WERI-Rb-1 (cell line): ENCODE measurements at places on chromosomes 7 and 10.

DNA sequence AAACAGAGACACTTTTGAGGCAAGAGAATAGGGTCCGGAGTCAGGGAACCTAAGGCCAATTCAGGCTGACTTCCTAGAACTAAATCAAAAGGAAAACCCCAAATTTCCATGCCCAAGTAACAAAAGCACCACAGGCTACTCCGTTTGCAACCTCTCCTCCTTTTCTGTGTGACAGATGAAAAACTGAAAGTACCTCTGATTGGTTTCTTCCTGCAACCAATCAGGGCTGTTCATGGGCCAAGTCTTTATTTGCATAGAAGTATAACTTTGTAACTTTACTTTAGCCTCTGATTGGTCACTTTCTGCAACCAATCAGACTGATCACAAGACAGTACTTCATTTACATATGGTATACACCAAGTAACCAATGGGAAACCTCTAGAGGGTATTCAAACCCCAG, 239.9 kb upstream of the KCND2 start:
- DNase-seq: no peak

DNA sequence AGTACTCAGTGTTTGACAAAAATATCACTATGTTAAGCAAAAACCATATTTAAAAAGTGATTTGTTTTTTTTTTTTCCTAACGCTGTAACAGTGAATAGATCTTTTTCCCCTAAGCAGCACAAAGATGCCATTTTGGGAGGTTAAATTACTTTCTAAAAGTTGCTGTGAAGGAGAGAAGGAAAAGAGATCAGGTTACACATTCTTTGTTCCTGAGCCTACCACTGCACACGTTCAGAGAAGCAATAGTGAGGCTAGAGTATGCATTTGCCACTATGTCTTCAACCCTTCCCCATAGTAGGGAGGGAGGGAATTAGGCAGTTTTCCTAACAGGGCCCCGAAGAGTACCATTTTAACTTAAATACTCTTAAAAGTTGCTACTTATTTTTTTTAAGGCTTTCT, 38.9 kb downstream of the BMPR1A start:
- no peak for DNase-seq

GRCh38 chr7:114925434-114925833, 3.5 kb downstream of the MDFIC start:
- no peak for DNase-seq

DNA sequence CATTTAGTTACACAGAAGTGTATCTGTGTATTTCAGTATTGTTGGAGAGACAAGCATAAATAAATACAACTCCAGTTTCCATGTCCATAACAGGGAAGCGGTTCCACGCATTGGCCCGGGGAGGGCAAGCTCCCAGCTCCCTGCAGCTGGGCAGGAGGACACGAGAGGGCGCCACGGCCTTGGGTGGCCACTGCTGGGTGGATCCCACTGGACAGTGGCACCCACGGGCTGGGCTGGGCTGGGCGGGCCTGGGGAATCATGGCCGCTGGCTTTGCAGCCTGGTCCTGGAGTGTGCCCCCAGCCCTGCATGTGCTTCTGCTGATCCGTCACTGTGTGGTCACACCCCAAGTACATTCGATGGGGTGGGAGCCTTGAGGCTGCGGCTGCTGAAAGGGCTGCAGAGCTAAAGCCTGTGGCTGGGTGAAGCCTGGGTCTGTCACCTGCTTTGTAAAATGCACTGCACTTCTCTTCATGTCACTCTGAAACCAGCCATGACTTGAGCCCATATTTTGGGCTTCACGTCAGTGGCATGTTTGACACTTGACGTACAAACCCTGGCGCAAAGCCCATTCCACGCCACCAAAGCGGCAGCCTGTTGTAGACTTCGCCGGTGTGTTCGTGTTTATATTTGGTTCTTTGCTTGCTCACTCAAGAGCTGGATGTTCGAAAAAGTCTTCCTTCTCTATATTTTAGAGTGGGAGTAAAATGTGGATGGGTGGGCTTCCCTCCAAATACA, 27.5 kb downstream of the LRRC27 start:
- DNase-seq: peak; percentile 30

DNA sequence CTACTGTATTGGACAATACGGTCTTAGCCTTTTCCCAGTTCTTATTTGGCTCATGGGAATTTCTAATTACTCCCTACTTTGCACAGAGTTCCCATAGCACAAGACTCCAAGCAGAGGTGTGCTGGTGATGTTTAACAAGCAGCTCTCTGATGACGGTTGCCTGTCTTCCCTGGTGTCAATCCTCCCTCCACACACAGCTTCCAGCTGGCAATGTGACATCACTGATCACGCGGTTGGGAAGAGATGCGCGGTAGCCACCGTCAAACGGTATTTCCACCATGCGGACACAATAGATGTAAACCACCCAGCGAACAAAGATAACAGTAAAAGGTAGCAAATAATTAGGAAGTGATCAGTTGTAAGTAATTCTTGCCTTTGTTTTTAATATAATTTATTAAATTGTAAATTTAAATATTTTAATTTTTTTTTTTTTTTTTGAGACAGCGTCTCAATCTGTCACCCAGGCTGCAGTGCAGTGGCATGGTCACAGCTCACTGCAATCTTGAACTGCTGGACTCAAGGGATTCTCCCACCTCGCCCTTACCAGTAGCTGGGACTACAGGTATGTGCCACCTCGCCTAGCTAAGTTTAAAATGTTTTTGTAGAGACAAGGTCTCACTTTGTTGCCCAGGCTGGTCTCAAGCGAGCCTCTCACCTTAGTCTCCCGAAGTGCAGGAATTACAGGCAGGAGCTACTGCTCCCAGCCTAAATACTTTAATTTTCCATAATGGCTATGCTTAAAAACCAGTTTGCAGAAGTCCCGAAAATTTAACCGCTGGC, 36.3 kb upstream of the IL15RA start:
- no peak for DNase-seq

- peak; percentile 51 for DNase-seq
These were observed 10.7 kb upstream of the HOXA13 start for GRCh38 chr7:27210441-27211083.

DNA sequence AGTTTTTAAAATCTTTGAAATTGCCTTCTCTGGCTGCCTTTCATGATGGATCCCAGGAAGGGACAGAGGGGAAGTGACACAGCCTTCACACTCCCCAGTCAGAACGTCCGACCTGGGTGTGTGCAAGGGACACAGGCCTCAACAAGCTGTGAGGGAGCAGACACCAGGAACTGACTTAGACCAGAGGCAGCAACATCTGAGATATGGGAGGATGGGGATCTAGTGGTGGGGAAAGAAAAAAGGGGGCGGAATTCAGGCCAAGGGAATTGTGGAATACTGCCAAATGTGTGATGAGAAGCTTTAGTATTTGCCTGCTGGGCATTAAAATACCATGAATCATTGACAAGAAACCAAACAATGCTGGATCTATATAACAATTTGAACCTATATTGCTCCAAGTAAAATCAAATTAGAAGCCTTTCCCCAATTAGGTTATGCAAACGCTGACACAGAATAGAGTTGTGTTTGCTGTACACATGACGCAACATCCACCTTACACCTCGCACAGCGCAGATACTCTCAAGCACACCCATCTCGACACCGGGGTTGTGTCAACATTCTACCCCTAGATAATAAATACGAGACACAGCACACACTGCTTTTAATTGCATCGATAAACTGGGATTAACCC, 17.2 kb upstream of the MNX1 start:
- DNase-seq: no peak

- DNase-seq: no peak
These were observed 22.4 kb downstream of the TLL2 start for GRCh38 chr10:96491303-96491702.

GRCh38 chr10:73054286-73054685, 42.4 kb downstream of the P4HA1 start:
- no peak for DNase-seq

GRCh38 chr7:144086730-144087129, 652 bp downstream of the OR2A12 start:
- no peak for DNase-seq

DNA sequence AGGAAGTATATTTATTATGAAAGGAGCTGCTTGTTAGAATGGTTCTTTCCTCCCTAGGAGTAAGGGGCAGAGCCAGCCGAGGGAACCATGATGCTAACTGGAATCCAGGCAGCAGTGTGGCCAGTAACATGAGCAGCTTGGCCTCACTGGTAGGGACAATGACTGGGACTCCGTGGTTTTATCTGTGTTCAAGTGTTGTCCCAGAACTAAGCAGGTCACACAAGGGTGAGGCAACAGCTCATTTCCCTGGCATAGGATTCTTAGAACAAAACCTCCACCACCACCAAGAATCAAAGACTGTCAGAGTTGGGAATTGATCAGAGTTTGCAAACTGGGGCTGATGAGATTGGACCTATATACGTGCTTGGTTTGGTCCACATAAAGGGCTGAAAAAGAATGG, 138.9 kb upstream of the COBL start:
- DNase-seq: peak; percentile 23

GRCh38 chr7:7912937-7913336, 55.7 kb upstream of the GLCCI1 start:
- DNase-seq: no peak

- no peak for DNase-seq
These were observed 230.1 kb upstream of the CELF2 start for GRCh38 chr10:10787586-10787985.

DNA sequence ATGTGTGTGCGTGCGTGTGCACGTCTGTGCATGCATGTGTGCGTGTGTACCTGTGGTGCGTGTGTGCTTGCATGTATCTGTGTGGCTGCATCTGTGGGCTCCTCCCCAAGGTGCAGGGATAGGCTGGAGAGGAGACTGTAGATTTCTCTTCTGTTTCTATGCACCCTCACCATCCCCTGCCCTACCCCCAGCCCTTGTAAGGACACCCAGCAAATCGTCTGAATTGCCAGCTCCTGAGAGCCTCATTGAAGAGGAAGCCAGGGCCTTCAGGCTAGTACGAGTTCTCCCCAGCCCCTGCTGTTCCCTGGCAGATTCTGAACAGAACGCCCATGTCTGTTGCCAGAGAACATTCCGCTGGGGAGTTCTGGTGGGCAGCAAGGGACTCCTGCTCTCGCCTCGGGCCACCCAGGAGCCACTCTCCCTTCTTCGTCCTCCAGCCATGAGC, 17.0 kb upstream of the TRIM8 start:
- DNase-seq: peak; percentile 41

DNA sequence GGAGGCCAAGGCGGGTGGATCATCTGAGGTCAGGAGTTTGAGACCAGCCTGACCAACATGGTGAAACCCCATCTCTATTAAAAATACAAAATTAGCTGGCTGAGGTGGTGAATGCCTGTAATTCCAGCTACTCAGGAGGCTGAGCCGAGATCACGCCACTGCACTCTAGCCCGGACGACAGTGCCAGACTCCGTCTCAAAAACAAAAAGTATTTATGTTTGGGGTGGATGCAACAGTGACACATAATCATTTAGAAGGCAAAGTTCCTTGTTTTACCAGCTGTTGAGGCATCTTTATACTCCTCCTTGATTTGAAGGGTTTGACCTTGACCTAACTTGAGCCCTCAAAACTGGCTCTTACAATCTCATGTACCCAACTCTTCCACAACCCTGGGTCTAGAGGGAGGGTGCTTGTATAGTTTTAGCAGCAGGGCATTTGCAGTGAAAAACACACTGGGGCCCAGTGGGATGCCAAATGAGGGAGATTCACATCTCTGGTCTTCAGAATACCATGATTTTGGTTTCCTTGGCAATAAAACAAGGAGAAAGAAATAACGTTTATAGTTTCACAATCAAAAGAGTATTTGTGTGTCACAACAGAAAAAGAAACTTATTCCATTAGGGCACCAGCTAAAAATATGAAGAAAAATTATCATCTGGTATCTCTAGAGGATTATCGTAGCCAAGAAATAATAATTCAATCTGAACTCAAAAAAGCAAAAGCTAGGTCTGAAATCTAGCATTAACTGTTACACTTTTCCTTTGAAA, 14.2 kb upstream of the TMEM254 start:
- no peak for DNase-seq

GRCh38 chr10:543862-544822, 145.3 kb downstream of the DIP2C start:
- no peak for DNase-seq

DNA sequence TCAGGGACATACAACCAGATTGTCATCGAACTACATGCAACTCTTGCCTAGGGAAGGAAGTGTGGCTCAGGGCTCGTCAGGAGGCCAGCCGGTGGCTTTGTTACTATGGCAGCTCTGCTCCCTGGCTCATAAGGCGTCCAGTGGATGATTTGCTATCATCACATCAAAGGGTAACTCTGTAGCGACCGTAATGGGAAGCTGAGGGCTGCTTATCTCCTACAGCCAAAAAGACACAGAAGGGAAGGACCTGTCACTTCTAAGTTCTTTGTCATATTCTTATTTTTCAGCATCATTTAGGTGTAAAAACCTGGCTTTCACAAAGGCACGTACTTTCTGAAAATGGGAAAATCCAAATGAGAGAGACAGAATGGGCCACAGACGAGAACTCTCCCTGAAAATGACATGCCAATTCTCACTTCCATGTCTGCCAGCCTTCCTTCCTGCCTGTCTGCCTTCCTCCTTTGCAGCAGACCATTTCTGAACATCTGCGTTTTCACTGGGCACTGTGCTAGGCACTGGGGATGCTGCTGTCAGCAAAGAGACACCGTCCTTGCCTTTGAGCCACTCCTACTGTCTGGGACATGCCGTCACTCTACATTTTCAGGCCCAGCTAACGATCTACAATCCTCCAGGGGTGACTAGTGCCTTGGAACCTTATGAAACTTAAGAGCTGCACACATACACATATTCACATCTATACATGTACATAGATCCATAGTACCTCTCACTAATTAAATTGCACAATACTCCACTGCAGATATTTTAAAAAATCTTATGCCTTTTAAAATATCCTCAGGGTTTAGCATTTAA, 26.9 kb downstream of the ENKUR start:
- no peak for DNase-seq
